ENCODE measurements at places on chromosomes 11 and 22.

- DNase-seq = no peak
These were observed 7.4 kb upstream of the SCGB1D4 start for GRCh38 chr11:62306227-62306626.

GRCh38 chr22:18990355-18991137 lies 54.5 kb upstream of the PRODH start:
- DNase-seq = no peak

DNA sequence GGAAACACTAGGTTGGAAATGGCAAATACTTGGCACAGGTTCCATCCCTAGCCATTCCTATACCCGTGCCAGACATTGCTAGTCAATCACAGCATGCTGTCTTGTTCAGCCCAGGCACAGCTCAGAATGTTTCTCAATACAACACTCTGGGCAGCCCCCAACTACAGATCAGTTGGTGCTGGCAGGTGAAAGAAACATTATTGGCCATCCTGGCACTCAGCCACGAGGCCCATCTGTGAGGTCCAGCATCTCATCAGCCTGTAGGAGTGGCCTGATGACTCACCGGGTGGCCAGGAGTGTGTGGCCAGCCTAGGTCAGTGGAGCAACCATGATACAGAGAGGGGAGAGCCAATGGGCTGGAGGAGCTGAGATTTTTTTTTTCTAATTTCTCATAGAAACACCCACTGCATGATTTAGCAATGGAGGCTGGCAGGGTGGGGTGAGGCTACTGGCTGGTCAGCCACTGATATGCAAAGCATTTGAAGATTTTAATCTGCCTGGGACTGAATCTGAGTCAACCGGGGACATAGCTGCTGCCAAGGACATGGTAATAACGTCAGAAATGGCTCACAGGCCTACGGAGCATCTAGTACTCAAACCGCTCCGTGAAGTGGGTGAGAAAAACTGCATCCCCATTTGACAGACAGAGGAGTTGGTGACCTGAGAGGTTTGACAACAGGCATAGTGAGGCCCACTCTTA lies 5.4 kb downstream of the MYO18B start:
- DNase-seq = no peak

- no peak for DNase-seq
These were observed 924.6 kb upstream of the FAT3 start for GRCh38 chr11:91299980-91300379.

Data from NCI-H1105 (cell line).